ENCODE measurements at places on chromosomes 7 and 10.

DNA sequence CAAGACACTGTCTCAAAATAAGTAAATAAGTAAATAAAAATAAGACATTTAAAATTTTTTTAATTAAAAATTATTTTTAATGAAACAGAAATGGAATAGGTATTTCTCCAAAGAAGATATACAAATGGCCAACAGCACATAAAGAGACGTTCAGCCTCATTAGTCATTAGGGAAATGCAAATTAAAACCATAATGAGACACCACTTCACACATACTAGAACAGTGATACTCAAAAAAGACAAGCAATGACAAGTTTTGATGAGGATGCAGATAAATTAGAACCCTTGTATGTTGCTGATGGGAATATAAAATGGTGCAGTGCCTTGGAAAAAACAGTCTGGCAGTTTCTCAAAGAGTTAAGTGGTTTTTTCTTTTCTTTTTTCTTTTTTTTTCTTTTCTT is 26.5 kb upstream of the C10orf67 start:
- no peak for DNase-seq

DNA sequence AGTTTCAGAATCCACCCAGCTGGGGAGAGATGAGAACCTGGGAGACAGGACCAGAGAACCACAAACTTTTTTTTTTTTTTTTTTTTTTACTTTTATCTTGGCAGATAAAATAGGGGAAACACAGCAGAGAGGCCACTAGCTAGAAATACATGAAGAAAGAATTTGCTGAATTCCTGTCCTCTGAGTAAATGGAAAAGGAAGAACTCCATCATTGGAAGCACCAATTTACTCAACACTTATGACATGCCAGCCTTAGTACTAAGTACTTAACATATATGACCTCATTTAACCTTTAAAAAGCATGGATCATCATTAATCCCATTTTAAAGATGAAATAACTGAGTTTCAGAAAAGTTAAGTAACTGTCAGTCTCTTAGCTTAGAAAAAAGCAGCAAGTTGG is 343.0 kb upstream of the NPSR1 start:
- DNase-seq, result no peak

GRCh38 chr10:126906704-126907422 is 1.6 kb downstream of the DOCK1 start:
- no peak for DNase-seq

GRCh38 chr7:48244864-48245271 is 73.6 kb downstream of the ABCA13 start:
- DNase-seq, result no peak

DNA sequence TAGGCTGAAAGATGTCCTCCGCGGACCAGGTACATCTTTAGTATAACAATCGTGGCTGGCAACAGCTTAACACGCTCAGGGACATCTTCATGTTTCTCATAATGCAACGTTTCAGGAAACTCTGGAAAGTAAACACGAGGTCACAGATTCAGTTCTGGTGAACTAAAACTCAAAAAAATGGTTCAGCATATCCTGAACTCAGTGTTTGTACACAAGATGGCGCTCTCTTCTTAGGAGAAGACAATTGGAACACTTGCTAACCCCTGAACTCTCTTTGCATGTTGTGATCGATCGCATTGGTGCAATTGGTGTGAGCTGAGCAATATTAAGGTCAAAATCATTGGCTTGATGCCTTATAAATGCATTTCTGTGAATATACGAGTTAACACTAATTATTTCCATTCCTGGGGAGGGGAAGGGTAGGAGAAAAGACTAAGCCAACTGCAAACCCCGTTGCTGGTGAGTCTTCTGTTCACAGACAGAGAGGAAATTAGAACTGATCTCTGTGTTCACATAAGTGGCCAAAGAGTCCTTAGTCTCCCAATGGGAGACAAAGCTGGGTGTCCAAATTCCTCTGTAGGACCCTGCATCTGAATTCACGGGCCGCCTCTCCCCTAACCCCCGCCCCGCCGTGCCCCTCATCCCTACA is 52.6 kb upstream of the FAM180A start:
- DNase-seq, result no peak
